ENCODE measurements at places on chromosomes 1 and 21.

GRCh38 chr1:245715970-245716369 is 561.2 kb downstream of the KIF26B start:
- no peak for DNase-seq

- DNase-seq: peak; percentile 16
Observed at GRCh38 chr1:223233410-223234169, 90.5 kb upstream of the TLR5 start.

DNA sequence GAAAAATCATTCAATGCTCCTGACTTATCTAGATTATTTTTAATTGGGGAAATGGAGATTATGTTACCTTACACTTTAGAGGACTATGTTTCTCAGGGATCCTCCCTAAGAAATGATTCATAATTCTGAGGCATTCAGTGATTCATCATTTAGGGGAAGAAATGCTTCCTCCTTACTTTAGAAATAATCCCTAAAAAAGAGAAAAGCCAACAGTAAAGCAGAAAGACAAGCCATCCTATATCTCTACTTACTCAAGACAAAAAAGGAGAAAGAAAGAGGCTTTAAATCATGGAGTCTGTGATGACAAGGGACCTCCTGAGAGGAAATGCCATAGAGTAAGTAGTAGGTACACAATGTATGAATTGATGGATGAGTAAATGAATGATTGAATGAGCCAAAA is 137.0 kb downstream of the BRINP2 start:
- no peak for DNase-seq

GRCh38 chr1:41536361-41536802 is 51.9 kb upstream of the EDN2 start:
- no peak for DNase-seq

DNA sequence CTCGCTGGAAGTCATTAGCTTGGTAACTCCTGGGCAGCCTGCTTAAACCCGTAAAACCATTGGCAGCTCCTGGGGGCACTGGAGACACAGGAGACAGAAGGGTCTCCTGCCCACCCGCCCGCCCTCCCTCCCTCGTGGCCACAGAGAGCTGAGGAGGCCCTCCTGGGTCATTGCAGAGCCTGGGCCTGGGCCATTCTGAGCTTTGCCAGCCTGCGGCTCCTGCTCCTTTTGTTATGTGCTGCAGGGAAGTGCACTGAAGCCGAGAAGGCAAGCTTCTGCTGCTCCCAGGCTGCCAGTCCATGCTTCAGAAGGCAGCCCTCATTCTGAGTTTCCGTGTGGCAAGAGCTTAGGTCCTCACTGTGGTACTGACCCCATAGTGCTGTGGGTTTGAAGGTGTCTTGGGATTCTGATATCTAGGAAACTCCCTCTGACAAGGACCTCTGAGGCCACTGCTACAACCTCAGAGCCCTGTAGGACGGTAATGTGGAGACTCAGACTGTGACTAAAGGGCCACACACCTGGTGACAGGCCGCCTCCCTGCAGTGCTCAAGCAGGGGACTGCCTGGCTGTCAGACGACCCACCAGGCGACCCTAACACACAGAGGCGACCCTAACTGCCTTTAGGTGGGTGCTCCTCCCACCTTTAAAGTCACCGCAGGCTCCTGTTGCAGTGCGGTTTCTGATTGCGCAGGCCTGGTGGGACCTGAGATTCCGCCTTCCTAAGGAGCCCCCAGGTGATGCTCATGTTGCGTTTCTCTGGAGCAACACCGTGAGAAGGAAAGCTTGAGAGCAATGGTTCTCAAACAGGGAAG is 118.7 kb downstream of the IER5 start:
- DNase-seq: no peak

DNA sequence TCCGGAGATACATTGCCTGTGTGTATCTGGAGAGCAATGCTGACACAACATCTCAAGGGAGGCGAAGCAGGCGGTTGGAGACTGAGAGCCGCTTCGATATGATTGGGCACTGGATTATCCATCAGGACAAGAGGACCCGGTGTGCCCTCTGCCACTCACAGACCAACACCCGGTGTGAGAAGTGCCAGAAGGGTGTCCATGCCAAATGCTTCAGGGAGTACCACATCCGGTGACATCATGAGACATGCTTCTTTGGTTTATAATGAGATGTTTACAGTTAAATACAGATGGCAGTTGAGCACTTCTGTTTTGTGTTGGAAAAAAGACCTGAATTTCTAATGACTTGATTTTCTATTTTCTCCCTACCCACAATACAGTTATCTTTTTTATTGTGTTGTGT is 12.1 kb downstream of the PGBD2 start:
- DNase-seq: no peak

DNA sequence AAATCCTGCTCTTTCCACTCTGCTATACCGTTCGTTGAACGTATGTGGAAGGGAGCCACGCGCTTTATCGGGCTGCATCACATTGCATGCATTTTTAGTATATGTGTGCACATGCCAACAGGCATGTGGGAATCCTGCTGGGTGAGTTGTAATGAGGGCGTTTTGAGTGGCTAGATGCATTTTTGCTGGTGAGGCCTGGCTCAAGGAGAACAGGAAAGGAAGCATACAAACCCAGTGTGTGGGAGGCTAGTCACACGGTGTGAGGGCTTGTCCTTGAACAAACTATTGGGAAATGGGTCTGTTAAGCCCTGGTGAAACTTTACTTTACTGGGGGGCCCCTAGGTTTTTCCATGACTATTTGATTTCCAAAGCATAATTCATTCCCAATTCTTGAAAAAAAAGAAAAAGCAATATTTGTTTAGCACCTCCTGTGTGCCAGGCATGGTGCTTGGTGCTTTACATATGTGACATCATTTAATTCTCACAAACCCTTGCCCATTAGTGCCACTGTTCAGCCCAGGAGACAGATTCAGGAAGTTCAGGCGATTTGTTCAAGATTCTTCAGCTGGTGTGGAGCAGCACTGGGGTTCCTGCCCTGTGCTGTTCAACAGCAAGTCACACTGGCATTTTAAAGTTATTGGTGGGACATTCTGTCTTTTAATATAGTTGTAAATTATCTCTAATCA is 25.6 kb upstream of the JUN start:
- no peak for DNase-seq

DNA sequence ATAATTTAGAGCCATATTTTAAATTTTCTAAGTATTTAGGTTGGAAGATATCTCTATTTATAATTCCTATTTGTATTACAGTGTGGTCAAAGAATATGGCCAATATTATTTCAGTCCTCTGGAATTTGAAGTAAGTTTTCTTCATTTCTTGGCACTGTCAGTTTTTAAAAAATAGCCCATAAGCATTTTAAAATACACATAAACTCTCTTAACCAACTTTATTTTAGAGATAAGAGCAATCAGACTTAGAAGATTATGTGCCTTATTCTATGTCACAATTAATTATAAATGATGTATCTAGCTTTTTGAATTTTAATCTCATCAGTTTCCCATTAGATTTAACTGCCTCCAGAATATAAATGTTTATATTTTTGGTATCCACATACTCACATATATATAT is 130.8 kb downstream of the USP25 start:
- DNase-seq: no peak

DNA sequence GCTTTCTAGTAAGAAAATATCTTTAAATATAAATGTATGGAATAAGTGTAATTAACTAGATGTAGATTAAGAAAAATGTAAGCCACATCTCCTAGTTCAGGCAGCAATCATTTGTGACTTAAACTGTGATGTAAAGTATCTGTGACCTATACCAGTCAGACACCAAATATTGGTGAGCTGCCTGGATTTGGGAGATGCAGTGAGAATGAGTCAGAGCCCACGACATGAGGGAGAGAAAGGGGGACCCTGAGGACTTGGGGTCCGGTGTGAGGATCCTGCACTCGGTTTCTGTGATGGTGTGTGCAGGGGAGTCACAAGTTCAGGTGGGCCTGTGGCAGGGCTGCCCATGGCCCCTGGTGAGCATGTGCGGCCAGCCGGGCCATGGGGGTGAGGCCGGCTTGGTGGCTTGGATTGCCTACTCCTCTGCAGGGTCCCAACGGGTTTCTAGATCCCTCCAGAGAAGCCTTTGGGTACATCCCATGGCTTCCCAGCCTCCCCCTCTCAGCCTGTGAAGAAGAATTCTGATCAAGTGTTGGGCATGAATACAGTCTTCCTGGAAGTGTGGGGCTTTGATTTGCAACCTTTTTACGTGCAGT is 19.0 kb upstream of the ABCG1 start:
- DNase-seq: no peak

DNA sequence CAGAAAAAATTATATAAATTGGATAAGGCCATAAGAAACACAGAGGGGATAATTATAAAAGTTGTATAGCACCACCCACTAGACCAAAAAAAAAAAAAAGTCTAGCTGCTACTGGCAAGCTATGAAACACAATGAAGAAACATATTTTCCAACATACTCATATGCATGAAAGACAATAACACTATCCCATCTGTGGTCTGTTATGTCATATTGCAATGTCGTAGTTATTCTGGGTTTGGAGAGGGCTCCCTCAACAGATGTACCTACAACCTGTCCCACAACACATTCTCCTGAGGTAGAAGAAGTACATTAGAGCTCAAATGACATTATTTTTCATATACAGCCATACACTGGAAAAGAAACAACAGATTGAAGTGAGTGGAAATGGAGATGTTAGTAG is 517.6 kb upstream of the ADGRL4 start:
- DNase-seq: no peak

DNA sequence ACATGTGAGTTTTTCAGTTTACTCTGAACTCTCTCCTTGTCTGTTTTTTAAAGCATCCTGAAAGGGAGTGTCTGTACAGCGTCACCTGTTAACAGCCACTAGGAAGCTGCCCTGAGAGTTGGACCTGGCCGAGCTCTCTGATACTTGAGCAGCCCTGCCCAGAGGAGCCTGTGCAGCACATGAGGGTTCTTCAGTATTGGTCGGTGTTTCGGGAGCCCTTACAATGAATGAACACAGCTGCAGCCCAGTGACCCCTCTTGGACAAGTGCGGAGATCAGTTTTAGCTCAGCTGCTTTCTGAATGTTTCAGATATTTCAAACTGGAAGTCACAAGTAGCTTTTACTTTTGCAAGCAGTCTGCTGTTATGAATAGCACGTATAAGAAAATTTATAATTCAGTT is 39.2 kb downstream of the ADARB1 start:
- DNase-seq: no peak

DNA sequence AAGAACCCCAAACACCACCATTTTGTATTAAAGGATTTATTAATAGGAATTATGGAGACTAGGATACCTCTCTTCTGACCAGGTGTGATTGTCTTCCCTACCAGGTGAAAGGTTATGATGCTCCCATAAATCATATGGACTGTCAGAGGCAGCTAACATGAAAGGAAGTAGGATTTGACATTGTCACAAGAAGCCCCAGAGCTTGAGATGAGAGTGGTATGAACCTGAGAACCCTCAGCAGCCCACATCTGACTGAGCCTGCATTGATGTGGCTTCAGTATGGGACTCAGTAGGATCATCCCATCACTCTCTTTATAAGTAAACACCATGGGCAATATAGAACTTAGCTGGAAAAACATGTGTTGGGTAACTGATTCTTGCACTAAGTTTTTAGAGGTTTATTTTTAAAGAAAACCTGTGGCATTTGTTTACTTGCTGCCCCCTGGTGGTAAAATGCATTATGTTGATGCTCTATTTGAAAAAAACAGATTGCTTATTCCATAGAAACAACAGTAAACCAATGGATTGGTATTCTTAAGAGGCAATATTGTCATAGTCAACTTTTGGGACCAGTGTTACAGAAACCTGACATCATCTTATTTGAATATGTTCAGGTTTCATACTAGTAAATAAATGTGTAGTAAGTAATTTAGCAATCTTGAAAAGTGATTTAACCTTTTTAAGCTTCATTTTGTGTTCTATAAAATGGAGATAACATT is 16.6 kb upstream of the CACYBP start:
- peak; percentile 67 for DNase-seq

DNA sequence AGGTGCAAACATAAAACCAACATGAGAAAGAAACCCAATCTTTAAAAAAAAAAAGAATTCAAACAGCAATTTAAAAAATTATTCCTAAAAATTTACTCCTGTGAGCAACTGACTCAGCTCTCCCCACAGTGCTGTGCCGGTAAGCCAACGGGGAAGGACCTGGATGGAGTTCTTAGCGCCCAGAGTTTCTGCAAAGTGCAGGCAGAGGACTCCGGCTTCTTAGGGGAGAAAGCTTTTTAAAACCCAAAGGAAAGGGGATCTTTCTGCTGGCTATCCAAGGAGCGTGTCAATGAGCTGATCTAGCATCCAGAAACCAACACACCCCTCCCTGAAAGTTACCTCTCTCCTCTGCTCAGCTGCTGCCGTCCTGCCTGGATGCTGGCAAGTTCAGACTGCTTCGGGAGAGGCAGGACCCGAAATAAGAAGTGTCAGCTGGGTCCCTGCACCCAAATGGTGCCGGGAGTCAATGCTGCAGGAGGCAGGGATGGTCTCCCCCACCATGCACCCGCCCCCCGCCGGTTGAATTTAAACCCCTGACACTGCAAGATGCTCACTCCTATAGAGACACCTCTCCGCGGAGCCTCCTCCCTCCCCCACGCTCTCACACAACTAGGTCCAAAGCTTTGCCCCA is 32.2 kb upstream of the H6PD start:
- DNase-seq: no peak

DNA sequence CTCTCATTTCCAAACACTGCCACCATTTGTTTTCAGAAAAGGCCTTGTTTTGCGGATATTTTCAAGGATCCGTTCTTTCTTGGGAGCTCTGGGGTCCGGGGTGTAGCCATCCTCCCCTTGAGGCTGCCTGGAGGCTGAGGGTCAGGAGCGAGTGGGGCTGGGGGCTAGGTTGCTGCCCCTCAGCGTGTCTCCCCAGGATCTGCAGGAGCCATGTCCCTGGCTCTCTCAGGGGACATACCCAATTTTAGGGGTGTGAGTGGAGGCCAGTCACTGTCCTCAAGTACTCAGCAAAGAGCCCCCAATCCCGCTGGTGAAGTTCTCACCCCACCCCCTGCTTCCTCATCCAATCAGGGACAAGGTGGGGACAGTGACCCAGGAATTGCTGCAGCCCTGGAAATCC is 15.0 kb upstream of the PRDM16 start:
- DNase-seq: no peak

- no peak for DNase-seq
Observed at GRCh38 chr21:29822064-29822463, 117.7 kb downstream of the GRIK1 start.

- DNase-seq: no peak
Observed at GRCh38 chr1:162135271-162135775, 65.8 kb downstream of the NOS1AP start.
